B cell (primary cell): ENCODE measurements at places on chromosomes 5 and 9. TPM values are rescaled to one million over a fixed set of nuclear protein-coding genes. Genes with fewer than 3 reads are reported as not detected.

IFNA21 gene
- not detected in 2 replicates for total RNA-seq

- no peak for DNase-seq
- no peaks in the 10 kb centered on the region for H3K27me3 ChIP-seq
- peaks cover 58% of the 10 kb centered on the region for H3K36me3 ChIP-seq
- no peaks in the 10 kb centered on the region for H3K4me1 ChIP-seq
- H3K27ac ChIP-seq = no peak overlapping the region
- H3K4me3 ChIP-seq = no peak overlapping the region
Observed at GRCh38 chr5:310941-311434, 10.5 kb upstream of the AHRR start.

GALNT12 gene
- 4.4 and 4.5 TPM in 2 replicates for total RNA-seq

PCDHB5 gene
- not detected in 2 replicates for total RNA-seq

LAMC3 gene
- total RNA-seq = 0.25 and 0.29 TPM in 2 replicates

DNA sequence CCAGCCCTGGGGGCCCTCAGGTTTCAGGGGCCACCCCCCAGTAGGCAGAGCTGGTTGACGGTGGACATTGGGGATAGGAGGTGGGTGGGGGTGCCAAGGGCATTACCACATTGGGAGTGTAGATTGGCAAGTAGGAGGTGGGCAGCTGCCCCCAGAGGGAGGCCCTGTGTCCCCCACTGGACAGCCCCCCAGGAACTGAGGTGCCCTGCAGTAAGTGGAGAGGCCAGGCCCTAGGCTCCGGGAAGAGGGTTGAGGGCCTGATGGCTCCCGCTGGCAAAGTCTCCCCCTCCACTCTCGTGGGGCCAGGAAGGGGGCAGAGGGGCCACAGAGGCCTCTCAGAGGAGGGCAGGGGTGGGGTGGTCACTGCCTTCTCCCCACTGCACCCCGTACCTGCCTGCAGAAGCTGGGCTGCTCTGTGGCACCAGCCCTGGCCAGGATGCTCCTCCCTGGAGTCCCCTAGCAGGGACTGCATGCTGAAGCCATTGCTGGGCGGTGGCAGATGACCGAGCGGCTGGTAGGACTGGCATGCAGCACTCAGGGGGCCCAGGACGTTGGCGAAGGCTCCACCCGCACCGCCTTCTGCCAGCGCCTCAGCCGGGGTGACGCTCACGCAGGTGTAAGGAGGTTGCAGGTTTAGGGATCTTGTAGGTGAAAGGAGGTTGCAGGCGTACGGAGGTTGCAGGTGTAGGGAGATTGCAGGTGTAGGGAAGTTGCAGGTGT, 89.6 kb upstream of the CACNA1B start:
- peaks cover 6% of the 10 kb centered on the region for H3K36me3 ChIP-seq
- H3K27ac ChIP-seq = no peak overlapping the region
- no peak overlapping the region for H3K4me3 ChIP-seq
- no peak for DNase-seq
- no peaks in the 10 kb centered on the region for H3K27me3 ChIP-seq
- H3K4me1 ChIP-seq = peaks cover 3% of the 10 kb centered on the region

DNA sequence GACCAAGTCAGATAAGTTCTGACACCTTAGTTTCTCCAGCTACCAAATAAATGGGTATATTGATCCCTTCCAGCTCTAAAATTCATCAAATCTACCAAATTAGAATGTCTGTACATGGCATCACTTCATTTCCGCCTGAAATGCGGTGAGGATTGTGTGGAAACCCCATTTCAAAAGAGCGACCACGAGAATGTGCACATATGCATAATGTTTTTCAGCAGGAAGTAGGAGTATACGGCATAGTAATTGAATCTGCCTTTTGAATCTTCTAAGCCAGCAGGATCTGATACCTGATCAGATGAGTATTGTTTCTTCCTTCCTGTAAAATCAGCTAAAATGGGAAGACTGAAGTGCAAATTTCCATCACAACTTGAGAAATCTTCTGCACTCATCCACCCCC, 418.6 kb downstream of the TMEM38B start:
- H3K27me3 ChIP-seq = no peaks in the 10 kb centered on the region
- no peak for DNase-seq
- H3K27ac ChIP-seq = no peak overlapping the region
- H3K4me3 ChIP-seq = no peak overlapping the region
- no peaks in the 10 kb centered on the region for H3K4me1 ChIP-seq
- no peaks in the 10 kb centered on the region for H3K36me3 ChIP-seq

SPAG8 gene
- 5.4 and 5.6 TPM in 2 replicates for total RNA-seq

GRCh38 chr5:112757468-112758208, 20.0 kb downstream of the APC start:
- peak overlapping the region; percentile 11 for H3K27ac ChIP-seq
- no peaks in the 10 kb centered on the region for H3K4me1 ChIP-seq
- H3K36me3 ChIP-seq = peaks cover 6% of the 10 kb centered on the region
- peak; percentile 76 for DNase-seq

FGF18 gene
- 0.15 TPM in 2 replicates for total RNA-seq

DNA sequence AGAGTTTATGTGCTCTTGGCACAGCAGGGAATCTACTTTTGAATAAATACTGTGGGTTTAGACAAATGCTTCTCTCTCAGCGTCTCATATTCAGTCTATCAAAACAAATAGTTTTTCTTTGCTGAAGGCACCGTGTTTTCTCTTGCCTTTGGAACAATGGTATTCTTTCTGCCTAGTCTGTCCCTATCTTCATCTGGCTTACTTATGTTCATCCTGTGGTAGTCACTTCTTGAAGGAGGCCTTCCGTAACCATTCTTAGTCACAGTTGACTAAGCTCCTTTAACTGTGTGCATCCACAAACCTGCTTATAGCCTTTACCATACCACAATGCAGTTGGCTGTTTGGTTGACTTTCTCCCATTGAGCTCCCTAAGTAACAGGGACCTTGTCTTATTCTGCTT, 45.9 kb downstream of the LARP1 start:
- no peaks in the 10 kb centered on the region for H3K27me3 ChIP-seq
- H3K36me3 ChIP-seq = peaks cover 14% of the 10 kb centered on the region
- no peak for DNase-seq
- H3K27ac ChIP-seq = no peak overlapping the region
- H3K4me1 ChIP-seq = no peaks in the 10 kb centered on the region

GRCh38 chr9:96524764-96525163, 74.8 kb downstream of the HABP4 start:
- no peak overlapping the region for H3K4me3 ChIP-seq
- no peak for DNase-seq
- H3K27ac ChIP-seq = no peak overlapping the region
- H3K36me3 ChIP-seq = no peaks in the 10 kb centered on the region
- H3K4me1 ChIP-seq = no peaks in the 10 kb centered on the region

GPR151 gene
- not detected in 2 replicates for total RNA-seq

DNA sequence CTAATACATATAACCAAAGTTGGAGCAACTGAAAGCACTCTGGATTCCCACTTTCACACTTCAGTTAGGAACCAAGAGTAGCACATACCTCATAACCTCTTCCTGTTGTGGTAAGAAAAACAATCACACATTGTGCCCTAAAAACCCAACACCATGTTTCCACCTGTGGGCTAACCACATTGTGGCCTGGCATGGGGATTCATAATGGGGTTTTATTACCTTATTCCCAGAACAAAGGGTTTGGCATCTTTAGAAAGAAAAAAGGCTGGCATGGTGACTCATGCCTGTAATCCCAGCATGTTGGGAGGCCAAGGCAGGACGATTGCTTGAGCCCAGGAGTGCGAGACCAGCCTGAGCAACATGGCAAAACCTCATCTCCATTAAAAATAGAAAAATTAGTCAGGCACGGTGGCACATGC, 60.6 kb downstream of the HSD17B3 start:
- no peaks in the 10 kb centered on the region for H3K4me1 ChIP-seq
- peaks cover 8% of the 10 kb centered on the region for H3K27me3 ChIP-seq
- H3K36me3 ChIP-seq = no peaks in the 10 kb centered on the region
- DNase-seq = no peak
- H3K27ac ChIP-seq = no peak overlapping the region

P4HA2 gene
- 0.22 and 0.25 TPM in 2 replicates for total RNA-seq

GRCh38 chr9:120885958-120886357, 9.0 kb upstream of the PHF19 start:
- no peak overlapping the region for H3K4me3 ChIP-seq
- H3K27ac ChIP-seq = no peak overlapping the region
- H3K27me3 ChIP-seq = no peaks in the 10 kb centered on the region
- no peak for DNase-seq
- H3K4me1 ChIP-seq = peaks cover 17% of the 10 kb centered on the region
- no peaks in the 10 kb centered on the region for H3K36me3 ChIP-seq

LCNL1 gene
- not detected in 2 replicates for total RNA-seq

- no peak for DNase-seq
- no peaks in the 10 kb centered on the region for H3K27me3 ChIP-seq
- no peaks in the 10 kb centered on the region for H3K4me1 ChIP-seq
- no peak overlapping the region for H3K27ac ChIP-seq
- H3K4me3 ChIP-seq = no peak overlapping the region
Observed at GRCh38 chr9:114829574-114830440, 24.0 kb upstream of the TNFSF15 start.

GRCh38 chr9:78325343-78325742, 28.4 kb downstream of the PSAT1 start:
- H3K4me3 ChIP-seq = no peak overlapping the region
- no peaks in the 10 kb centered on the region for H3K36me3 ChIP-seq
- H3K27ac ChIP-seq = no peak overlapping the region
- no peaks in the 10 kb centered on the region for H3K27me3 ChIP-seq
- no peaks in the 10 kb centered on the region for H3K4me1 ChIP-seq

GRCh38 chr9:124723352-124723751, 47.8 kb downstream of the NR6A1 start:
- H3K4me3 ChIP-seq = no peak overlapping the region
- H3K27me3 ChIP-seq = no peaks in the 10 kb centered on the region
- no peaks in the 10 kb centered on the region for H3K4me1 ChIP-seq
- no peak overlapping the region for H3K27ac ChIP-seq
- no peaks in the 10 kb centered on the region for H3K36me3 ChIP-seq

- peak; percentile 32 for DNase-seq
- H3K27ac ChIP-seq = no peak overlapping the region
- no peaks in the 10 kb centered on the region for H3K36me3 ChIP-seq
- no peak overlapping the region for H3K4me3 ChIP-seq
- peaks cover 3% of the 10 kb centered on the region for H3K4me1 ChIP-seq
Observed at GRCh38 chr5:159965031-159965837, 43.7 kb upstream of the TTC1 start.

- H3K27ac ChIP-seq = no peak overlapping the region
- H3K36me3 ChIP-seq = no peaks in the 10 kb centered on the region
- DNase-seq = peak; percentile 52
- peaks cover 24% of the 10 kb centered on the region for H3K4me1 ChIP-seq
- peaks cover 9% of the 10 kb centered on the region for H3K27me3 ChIP-seq
Observed at GRCh38 chr9:105656131-105656921, 5.9 kb upstream of the TAL2 start.

DNA sequence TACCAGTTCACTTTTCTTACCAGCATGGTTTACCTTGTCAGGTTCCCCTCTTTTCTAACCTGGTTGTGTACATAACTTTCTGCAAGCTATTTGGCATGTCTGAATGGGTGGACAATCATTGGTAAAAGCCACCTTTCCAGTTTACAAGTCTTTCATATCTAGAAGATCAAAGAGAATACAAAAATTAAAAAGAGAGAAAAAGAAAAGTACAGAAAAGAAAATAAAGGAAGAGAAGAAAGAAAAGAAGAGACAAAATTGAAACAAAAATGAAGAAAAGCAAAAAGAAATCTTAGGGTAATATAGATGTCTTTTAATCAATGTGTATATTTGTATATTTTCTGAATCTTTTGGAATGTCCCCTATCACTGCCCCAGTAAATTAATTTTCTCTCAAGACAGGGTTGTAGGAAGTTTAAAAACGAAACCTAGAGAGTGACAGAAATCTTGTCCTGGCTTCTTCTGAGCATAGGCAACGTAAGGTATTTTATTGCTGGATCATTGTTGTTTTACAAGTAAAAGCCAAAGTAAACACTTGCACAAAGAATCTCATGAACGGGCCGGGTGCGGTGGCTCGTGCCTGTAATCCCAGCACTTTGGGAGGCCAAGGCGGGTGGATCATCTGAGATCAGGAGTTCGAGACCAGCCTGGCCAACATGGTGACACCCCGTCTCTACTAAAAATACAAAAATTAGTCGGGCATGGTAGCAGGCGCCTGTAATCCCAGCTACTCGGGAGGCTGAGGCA, 98.7 kb upstream of the IFNE start:
- H3K27me3 ChIP-seq = no peaks in the 10 kb centered on the region
- H3K4me1 ChIP-seq = peaks cover 5% of the 10 kb centered on the region
- no peaks in the 10 kb centered on the region for H3K36me3 ChIP-seq
- no peak overlapping the region for H3K27ac ChIP-seq
- H3K4me3 ChIP-seq = no peak overlapping the region

MRPL50 gene
- 16.6 and 18.0 TPM in 2 replicates for total RNA-seq

GRCh38 chr5:143652108-143652700, 159.8 kb upstream of the HMHB1 start:
- no peaks in the 10 kb centered on the region for H3K36me3 ChIP-seq
- DNase-seq = no peak
- no peak overlapping the region for H3K4me3 ChIP-seq
- H3K4me1 ChIP-seq = no peaks in the 10 kb centered on the region

- no peaks in the 10 kb centered on the region for H3K36me3 ChIP-seq
- no peak overlapping the region for H3K4me3 ChIP-seq
- no peak overlapping the region for H3K27ac ChIP-seq
- H3K4me1 ChIP-seq = peaks cover 35% of the 10 kb centered on the region
Observed at GRCh38 chr9:122223435-122223834, 5.3 kb downstream of the LHX6 start.
